ENCODE measurements at places on chromosomes 16 and 17. TPM values are rescaled to one million over a fixed set of nuclear protein-coding genes. Genes with fewer than 3 reads are reported as not detected.

Gene CCL3
- 2.9 TPM for total RNA-seq

DNA sequence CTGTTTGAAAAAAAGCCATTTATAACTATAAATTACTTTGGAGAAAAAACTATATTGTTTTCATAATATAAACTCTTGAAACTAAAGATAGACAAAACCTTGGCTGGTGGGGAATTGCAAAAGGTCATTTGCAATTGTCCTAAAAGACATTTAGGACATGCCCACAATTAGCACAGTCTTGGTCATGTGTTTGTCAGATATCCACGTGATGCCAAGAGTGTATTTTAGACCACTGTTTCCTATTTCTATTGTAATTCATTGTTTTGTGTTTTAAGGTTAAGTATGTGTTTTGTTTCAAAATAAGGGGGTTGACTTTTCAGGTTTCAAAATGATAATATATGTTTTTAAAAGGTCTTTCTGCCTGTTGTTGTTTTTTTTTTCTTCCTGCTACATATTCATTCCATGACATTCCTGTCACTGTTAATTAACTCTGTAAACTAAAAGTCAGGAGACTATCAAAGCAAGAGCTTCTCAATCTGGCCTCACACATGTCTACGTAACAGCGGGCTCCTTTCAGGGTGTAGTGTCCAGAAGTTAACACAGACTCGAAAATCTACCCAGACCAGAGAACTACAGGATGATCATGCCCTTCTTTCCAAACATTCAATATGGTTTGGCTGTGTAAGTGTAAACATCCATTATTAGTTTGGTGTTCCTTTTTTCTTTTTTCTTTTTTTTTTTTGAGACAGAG is 58.7 kb downstream of the COG7 start:
- H3K27me3 ChIP-seq: no peaks in the 10 kb centered on the region
- H3K4me1 ChIP-seq: no peaks in the 10 kb centered on the region
- no peak for DNase-seq
- peaks cover 1% of the 10 kb centered on the region for H3K36me3 ChIP-seq
- no peak overlapping the region for H3K4me3 ChIP-seq
- no peak overlapping the region for H3K27ac ChIP-seq

Gene SLC12A3
- not detected for total RNA-seq

DNA sequence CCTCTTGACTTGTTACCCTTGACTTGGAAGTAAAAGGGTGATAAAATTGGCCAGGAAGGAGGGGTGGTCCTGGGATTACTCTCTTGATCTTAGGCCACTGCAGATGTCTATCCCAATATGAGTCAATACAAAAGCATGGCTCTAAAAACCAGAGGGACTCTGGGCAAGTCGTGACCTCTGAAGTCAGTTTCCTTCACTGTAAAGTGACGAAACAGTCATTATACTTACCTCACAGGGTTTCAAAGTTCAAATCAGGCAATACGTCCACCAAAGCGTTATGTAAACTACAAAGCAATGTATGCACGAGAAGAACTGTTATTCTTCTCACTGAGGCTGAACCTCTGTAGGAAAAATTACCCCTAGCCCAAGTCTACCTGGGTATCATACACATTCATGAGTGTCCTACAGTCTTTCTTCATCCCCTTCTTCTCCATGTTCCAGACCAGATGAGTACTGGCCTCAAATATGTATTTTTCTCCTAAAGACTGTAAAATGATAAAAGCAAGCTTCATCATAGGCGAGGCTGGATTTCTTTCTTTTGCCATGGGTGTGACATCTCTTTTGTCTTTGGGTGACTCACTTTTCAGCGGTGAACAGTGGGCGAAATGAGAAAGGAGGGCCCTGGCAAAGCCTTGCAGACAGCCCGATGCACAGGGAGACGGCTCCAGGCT is 34.5 kb upstream of the CLEC18B start:
- H3K4me1 ChIP-seq: peaks cover 12% of the 10 kb centered on the region
- DNase-seq: no peak
- no peak overlapping the region for H3K27ac ChIP-seq
- H3K36me3 ChIP-seq: peaks cover 38% of the 10 kb centered on the region
- no peak overlapping the region for H3K4me3 ChIP-seq

DNA sequence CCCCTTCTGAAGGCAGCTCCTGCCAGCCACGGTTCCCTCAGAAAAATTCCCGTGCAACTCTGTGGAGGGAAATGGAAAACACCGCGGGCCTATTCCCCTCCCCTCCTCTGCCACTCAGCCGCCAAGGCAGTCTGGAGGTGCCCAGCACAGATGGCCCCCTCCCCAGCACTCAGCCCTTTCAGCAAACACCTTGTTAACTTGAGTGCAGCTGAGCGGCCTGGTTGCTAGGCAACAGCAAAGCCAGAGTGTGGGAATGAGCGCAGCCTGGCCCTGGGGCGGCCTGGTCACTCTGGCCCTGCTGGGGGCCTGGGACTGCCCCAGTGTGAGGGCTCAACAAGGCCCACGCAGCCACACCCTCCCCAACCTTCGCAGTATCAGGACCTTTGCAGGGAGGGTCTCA is 32.8 kb downstream of the CACNA1G start:
- no peak overlapping the region for H3K4me3 ChIP-seq
- no peak overlapping the region for H3K27ac ChIP-seq
- H3K27me3 ChIP-seq: peaks cover 2% of the 10 kb centered on the region
- no peaks in the 10 kb centered on the region for H3K4me1 ChIP-seq
- H3K36me3 ChIP-seq: no peaks in the 10 kb centered on the region

DNA sequence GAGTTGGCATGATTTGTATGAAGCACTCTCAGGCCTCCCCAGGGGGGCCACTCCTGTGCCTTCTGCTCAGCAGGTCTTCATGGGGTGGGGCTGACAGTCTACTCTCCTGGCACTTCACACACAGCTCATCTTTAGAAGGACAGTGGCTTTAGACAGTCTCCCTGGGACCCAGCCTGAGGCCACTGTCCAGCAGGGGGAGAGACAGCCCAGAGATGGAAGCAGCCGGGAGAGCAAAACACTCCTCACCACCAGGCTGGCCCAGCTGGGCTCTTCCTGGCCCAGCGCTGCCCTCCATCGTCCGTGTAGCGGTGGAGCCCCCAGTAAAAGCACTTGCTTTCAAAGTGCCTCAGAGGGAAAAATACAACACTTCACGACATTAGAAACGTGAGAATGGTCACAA is 62.0 kb upstream of the CRHR1 start:
- H3K4me1 ChIP-seq: peaks cover 2% of the 10 kb centered on the region
- no peaks in the 10 kb centered on the region for H3K36me3 ChIP-seq
- H3K27me3 ChIP-seq: peaks cover 47% of the 10 kb centered on the region

Gene KRTAP9-8
- not detected for total RNA-seq

DNA sequence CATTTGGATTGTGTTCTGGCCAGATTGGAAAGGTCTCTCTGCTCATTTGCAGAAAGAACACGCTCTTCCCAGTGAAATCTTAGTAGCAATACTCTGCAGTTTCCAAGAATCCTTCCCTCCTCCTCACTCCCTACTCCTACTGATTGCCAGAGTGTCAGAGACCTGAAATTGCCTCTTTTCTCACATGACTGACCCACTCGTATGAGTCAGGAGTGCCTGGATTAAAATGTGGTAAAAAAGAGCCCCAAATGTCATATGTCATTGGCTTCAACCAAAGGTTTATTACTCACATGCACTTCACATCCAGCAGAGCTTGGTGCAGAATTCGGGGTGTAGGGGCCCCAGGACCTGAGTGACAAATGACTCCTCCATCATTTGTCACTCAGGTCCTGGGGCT is 39.7 kb upstream of the IRX3 start:
- peaks cover 3% of the 10 kb centered on the region for H3K27me3 ChIP-seq
- no peak overlapping the region for H3K4me3 ChIP-seq
- H3K27ac ChIP-seq: no peak overlapping the region
- DNase-seq: no peak

DNA sequence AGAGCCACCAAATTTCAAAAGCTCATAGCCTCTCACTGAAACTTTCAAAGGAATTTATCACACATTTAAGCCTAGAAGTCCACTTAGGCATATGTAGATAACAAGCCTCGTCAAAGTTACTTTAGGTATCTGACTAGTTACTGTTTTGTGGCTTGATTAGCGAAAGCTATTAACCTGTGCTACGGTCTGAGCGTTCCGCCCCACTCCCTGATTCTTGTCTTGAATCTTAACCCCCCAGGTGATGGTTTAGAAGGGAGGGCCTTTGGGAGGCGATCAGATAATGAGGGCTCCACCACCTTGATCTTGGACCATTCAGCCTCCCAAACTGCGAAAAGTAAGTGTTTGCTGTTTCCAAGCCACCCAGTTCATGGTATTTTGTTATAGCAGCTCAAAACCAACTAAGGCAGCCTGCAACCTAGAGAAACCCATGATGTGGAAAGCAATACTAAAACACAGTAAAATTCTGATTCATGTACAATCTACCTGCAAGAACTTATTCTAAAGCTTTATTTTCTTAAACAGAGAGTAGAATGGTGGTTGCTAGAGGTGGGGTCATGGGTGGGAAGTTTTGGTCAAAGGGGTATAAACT is 7.1 kb downstream of the HSDL1 start:
- H3K36me3 ChIP-seq: peaks cover 6% of the 10 kb centered on the region
- H3K27me3 ChIP-seq: no peaks in the 10 kb centered on the region
- no peak overlapping the region for H3K27ac ChIP-seq
- no peak for DNase-seq
- peaks cover 26% of the 10 kb centered on the region for H3K4me1 ChIP-seq

Gene GPRC5C
- not detected for total RNA-seq

Data from activated naive CD8-positive, alpha-beta T cell treated with anti-CD3 and anti-CD28 coated beads, Interleukin-2, amount 10 ng/mL, durations not matched to agents 7 days and 5 days (primary cell).